ENCODE measurements at places on chromosomes 7 and 10.

DNA sequence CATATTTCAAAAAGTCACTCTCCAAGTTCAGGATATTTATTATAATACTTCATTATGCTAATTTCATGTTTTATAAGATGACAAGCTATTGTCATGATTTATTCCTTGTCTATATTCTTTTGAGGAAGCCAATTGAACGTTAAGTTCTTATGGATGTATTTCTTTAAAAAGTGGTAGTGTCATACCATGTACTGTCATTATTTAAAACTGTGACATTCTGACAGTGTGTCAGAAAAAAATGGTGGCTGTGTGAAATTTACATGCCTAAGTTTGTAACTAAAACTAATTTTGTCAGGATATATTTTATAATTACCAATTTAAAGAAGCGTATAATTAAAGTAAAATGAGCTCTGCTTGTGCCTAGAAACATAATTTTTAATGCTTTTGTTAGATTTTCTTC is 158.9 kb upstream of the HDAC9 start:
- DNase-seq: no peak

DNA sequence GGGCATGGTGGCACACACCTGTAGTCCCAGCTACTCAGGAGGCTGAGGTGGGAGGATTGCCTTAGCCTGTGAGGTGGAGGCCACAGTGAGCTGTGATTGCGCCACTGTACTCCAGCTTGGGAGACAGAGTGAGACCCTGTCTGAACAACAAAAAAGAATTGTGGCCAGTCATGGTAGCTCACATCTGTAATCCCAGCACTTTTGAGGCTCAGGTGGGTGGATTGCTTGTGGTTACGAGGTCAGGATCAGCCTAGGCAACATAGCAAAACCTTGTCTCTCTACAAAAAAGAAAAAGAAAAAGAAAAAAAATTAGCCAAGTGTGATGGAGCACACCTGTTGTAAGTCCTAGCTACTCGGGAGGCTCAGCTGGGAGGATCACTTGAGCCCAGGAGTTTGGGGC is 22.8 kb downstream of the MARCHF5 start:
- no peak for DNase-seq

- no peak for DNase-seq
Observed at GRCh38 chr7:21185653-21186265, 242.1 kb upstream of the SP4 start.

DNA sequence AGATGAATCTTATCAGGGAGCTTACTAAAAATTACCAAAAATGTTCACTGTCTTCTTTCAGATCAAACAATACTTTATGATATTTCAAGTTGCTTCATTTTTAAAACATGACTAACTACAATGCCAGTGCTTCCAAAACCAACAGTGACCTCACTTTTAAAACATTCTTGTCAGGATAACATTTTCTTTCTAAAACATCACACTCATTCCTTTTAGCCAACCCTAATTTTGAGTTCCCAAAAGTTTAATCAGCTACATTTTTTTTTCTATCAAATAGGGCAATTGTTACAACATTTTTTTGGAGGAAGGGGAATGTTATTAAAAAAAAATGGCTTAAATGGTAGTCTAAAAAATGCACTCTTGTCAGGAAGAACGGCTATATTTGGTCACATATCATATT is 37.3 kb downstream of the RTKN2 start:
- DNase-seq: no peak

GRCh38 chr10:17665747-17666146 is 21.8 kb downstream of the STAM start:
- DNase-seq: no peak

- peak; percentile 65 for DNase-seq
Observed at GRCh38 chr10:110208614-110209453, 1.4 kb downstream of the MXI1 start.

- no peak for DNase-seq
Observed at GRCh38 chr7:154450451-154450850, 398.3 kb downstream of the DPP6 start.

DNA sequence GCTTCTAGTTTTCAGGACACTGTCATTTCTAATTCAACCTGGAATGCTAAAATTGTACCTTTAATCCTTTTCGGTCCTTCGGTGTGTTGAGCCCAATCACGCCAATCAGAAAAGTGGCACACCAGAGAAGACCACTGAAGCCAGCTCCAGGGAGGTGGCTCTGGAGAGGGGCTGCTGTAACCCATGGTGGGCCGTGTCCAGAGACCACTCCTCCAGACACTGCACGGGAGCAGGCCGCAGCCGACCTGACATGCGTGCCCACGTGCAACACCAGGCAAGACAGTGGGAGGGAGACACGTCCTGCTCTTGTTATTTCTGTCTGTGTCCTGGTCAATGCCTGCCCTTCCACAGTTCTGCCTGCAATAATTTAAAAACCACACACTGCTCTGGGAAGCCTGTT is 246.1 kb downstream of the ZMYND11 start:
- no peak for DNase-seq

DNA sequence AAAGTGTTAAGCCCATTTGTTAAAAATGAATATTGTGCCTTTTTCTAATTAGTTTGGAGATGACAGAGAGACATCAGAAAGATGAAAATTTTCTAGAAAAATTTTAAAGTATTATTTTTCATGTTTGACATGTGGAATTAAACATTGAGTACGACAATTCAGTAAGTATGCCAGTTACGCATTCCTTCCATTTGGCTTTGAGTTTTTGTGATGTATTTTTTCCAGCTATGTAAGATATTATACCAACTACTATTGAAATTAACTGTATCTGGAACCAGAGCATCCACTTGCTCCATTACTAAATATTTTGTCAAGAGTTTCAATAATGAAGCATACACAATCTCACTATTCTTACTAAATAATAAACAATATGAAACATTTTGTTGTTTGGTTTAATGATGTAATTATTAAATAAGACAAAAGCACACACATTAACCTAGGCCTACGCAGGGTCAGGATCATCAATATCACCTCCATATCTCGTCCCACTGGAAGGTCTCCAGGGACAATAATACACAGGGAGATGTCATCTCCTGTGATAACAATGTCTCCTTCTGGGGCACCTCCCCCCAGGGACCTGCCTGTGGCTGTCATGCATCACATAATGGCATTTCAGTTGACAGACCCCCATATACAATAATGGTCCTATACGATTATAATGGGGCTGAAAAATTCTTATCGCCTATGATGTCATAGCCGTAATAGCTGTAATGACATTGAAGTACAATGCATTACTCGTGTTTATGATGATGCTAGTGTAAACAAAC is 274.1 kb downstream of the REEP3 start:
- DNase-seq: no peak

DNA sequence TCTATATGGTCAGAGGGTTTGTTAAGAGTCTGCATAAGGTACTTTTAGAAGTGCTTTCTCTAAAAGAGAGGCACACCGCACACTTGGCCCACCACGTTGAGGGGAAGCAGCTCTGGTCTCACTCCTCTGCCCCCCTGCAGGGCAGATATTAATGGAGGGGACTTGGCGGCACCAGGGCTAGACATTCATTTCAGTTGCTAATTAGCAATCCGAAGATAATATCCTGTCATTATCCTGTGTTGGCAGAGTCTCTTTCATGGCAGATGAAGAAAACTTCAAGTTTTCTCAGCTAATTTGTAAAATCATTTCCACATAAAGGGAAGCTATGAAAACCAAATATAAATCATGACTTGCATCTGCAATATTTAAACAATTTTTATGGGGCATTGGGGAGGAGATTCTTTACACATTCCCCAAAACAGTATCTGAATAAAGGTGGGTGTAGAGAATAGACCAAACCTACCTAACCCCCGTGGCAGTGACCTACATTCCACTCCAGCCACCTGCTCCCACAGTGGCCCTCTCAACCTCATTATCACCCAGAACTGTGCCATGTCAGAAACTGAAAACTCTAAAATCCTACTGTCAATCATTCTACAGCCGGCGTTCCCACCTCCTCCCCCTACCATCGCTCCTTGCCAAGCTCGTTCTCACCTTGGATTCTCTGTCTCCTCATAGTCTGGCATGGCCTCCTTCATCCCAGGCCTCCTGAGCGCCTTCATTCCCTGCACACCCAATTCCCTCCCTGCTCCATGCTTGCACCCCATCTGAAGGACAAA is 54.1 kb upstream of the STK17A start:
- DNase-seq: no peak

- no peak for DNase-seq
Observed at GRCh38 chr7:100571829-100572116, 1.9 kb downstream of the SAP25 start.

- no peak for DNase-seq
Observed at GRCh38 chr7:101915000-101915399, 97.6 kb downstream of the CUX1 start.

GRCh38 chr7:73329861-73330581 is 2.1 kb downstream of the FKBP6 start:
- DNase-seq: no peak

- no peak for DNase-seq
Observed at GRCh38 chr10:96334616-96335526, 23.9 kb downstream of the OPALIN start.

- DNase-seq: no peak
Observed at GRCh38 chr10:14356921-14357320, 26.2 kb upstream of the FRMD4A start.

- DNase-seq: no peak
Observed at GRCh38 chr7:21941611-21942141, 4.0 kb downstream of the CDCA7L start.

GRCh38 chr10:72692744-72692993 is 726 bp downstream of the MCU start:
- no peak for DNase-seq

GRCh38 chr7:99562114-99562784 is 3.8 kb downstream of the ZNF655 start:
- no peak for DNase-seq

GRCh38 chr10:78476156-78476555 is 442.5 kb downstream of the RPS24 start:
- no peak for DNase-seq

DNA sequence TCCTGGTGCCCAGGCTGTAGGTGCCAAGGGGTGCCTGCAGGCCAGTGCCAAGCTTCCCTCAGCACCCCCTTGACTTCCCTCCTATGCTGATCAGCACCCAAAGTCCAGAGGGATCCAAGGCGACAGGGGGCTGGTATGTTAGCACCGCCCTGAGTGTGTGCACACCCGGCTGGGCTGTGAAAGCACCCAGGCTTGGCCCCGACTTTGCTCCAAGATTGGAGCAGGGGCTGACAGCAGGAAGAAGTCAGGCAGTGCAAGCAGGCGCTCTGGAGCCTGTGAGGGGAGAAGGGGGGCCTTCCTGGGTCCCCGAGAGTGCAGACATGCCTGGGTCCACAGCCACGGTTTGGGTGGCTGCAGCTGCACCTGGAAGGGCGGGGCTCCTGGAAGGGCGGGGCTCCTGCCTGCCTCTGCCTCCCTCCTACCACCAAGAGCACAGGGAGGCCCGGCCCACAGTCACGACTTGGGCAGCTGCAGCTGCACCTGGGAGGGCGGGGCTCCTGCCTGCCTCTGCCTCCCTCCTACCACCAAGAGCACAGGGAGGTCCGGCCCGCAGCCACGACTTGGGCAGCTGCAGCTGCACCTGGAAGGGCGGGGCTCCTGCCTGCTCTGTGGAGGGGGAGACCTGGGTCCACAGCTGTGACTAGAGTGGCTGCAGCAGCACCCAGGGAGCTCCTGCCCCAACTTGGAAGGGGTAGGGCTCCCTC is 30.2 kb upstream of the ZMYND11 start:
- no peak for DNase-seq

GRCh38 chr10:82768040-82768439 is 893.0 kb downstream of the NRG3 start:
- DNase-seq: no peak

GRCh38 chr7:45160417-45160881 is 2.9 kb downstream of the RAMP3 start:
- no peak for DNase-seq

DNA sequence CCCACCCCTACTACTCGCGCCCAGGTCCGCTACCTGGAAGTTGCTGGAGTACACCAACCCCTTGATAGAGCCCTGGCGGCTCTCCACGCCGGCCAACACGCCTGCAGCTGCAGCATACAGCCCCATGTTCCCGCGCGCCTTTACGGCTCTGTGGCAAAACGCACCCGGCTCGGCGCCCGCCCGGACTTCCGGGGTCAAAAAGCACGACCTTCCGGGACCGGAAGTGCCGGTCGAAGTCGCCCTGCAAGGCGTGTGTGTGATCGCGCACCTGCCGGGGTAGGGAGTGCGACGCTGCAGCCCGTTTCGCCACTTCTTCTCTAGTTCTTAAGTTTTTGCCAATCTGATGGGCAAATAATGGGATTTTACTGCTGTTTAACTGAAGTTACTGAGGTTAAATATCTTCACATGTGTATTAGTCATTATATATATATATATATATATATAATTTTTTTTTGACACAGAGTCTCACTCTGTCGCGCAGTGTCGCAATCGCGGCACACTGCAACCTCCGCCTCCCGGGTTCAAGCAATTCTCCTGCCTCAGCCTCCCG is at the start of gene NSUN5:
Gene NSUN5 (minus strand): TSS at position 162 of the 550 bp plus-strand sequence. CDS start 36 bp downstream, at position 126.
- DNase-seq: peak; percentile 89

- DNase-seq: no peak
Observed at GRCh38 chr10:95284807-95285206, 6.0 kb downstream of the PDLIM1 start.

DNA sequence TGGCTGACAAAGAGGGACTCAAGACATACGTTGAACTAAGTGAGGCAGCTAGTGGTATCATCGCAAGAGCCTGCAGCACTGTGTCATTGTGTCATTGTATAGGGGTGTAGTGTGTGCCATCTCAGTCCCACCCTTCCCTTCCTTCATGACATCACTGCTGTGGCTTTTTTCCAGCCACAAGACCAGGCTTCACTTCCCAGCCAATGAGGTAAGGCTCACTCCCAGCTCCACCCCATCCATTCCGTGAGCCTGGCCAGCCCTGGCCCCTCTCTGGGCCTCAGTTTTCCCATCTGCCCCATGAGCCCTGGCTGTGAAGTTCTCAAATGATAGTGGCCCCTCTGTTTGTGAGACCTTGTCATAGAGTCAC is 134.3 kb upstream of the ZMIZ1 start:
- peak; percentile 64 for DNase-seq

DNA sequence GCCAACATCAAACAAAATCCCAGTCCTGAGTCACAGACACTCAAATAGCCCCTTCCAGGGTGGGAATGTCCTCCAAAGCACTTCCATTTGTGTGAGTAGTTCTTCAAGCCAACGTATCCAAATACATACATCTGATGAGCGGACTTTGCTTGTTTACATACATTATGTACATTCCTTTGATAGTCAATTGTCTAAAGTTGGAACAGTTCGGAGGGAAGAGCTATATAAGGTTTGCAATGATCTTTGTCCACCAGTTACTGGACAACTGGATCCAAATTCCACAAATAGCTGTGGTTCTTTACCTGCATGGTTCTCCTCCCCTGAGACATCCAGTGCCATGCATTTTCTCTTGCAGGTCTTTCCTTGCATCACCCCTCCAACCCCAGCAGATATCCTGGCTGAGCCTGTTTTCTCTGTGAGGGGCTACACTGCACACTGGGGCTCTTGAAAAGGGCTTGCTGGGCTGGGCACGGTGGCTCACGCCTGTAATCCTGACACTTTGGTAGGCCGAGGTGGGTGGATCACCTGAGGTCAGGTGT is 4.7 kb upstream of the MGMT start:
- no peak for DNase-seq
